ENCODE measurements at places on chromosomes 5 and 9. TPM values are rescaled to one million over a fixed set of nuclear protein-coding genes. Genes with fewer than 3 reads are reported as not detected.
A peak's percentile ranks its signal among the peaks of the same experiment; 100 is the strongest.

- ATAC-seq: no peak
These were observed 2.2 kb downstream of the HSPA5 start for GRCh38 chr9:125238915-125239446.

The CCDC192 gene
- total RNA-seq: 2.6 TPM

GRCh38 chr5:147310059-147310704 is 75.4 kb downstream of the STK32A start:
- peak; percentile 82 for ATAC-seq

GRCh38 chr9:127347831-127348776 is 48.9 kb upstream of the SLC2A8 start:
- ATAC-seq: no peak

- ATAC-seq: peak; percentile 77
These were observed 119.2 kb downstream of the MSX2 start for GRCh38 chr5:174843263-174844250.
